ENCODE measurements at places on chromosomes 13 and 19. TPM values are rescaled to one million over a fixed set of nuclear protein-coding genes. Genes with fewer than 3 reads are reported as not detected.

Gene AP3D1
- 78.0 TPM for total RNA-seq

Gene MISP
- total RNA-seq = not detected

- DNase-seq = no peak
Observed at GRCh38 chr13:65710514-65710913, 1519.6 kb downstream of the PCDH9 start.

GRCh38 chr19:435707-436412 is 25.0 kb downstream of the SHC2 start:
- DNase-seq = no peak

- DNase-seq = no peak
Observed at GRCh38 chr19:5903056-5903623, 450 bp downstream of the NDUFA11 start.

- no peak for DNase-seq
Observed at GRCh38 chr19:48135411-48135810, 24.8 kb upstream of the PLA2G4C start.

DNA sequence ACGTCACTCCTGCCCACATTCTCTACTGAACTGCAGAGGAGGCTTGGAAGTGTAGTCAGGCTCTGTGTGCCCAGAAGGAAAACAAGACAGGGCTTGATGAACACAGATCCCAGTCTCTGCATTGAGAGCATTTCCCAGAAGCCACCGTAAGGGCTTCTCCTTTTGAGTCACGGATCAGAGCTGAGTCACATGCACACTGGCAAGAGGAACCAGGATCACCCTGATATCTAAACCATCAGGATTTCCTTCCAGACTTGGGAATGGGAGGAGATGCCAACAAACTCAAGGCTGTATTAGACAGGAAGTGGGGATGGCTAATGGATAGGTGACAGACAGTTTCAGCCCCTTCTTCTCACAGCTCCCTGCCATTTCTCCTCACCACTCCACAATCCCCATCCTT is 17.7 kb upstream of the FBXO17 start:
- no peak for DNase-seq

- peak; percentile 37 for DNase-seq
Observed at GRCh38 chr19:17205237-17206140, 9.7 kb upstream of the USE1 start.

DNA sequence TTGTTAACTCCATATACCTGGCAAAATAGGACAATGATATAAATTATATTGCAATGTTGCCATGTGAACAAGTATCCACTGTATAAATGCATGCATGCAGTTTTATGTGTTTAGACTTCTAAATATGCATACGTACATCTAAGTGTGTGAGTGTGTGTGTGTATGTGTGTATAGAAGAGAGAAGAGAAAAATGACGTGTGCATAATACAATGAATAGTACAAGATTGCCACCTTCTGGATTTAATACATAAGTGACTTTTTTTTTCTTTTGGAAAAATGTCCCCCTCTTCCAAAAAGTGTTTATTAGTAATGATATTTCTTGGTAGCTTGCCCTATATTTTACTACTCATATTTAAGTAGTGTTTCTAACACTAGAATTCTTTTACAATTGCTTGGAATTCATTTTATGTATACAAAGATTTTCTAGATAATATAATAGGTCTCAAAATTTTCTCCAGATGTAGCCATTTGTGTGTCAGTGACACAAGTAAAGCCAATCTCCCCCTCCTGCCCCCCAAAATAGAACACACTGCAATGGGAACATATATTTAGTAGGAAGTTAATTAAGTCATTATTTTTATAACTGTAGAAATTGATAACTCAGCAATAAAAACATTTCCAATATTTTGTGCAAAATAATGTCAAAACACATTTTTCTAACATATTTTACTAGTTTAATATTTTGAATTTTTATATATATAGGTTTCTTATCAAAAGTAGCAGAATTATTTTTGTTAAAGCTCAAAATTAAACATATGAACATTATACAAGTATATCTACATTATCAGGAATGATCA is 783.3 kb upstream of the ATXN8OS start:
- no peak for DNase-seq

DNA sequence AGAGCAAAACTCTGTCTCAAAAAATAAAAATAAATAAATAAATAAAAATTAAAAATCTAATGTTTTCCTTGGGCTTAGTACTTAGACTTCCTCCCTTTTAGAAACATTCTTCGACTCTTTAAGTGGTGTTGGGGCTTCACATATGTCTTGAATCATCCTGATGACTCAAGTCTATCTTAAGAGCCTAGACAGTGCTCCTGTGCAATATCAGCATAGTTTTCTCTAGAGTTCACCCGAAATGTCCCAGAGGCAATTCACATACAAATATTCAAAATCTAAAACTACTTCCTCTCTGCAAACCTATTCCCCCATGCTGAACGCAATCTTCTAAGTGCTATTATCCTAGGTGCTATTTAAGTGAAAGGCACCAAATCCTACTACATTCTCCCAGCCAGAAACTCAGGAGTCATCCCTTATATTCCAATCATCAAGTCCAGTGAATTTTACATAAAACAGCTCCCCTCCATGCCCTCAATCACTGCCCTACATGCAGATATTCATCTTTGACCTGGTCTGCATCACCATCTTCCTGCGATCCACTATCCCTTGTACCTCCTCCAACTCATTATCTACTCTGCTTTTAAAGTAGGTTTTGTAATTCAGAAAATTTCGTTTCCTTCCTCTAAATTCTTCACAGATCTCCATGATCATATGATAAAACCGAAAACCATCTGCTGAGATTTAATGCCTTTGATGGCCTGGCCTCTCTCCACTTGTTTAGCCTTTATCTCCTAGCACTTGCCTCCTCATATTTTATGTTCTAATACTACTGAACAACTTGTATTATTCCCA is 102.7 kb downstream of the ELF1 start:
- DNase-seq = no peak

DNA sequence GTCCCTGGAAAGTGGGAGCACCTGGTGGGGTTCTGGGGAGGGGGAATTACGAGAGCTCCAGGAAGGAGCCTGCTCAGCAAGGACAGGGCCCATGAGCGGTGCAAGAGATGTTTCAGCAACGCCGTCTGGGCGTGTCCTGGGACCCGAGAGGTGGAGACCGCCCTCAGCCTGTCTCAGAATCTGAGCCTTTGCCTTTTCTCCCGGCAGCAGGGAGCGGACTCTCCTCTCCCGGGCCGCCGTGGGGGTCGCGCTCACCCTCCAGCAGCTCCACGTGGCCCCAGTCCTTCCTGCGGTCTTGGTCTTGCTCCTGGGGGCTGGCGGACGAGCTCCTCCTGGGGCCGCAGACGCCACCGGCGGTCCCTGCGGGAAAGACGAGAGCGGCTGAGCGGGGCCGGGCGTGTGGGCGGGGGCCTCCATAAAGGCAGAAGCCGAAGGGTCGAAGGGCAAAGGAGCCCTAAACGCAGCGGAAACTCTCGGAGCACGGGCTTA is 714 bp downstream of the POLRMT start:
- no peak for DNase-seq

DNA sequence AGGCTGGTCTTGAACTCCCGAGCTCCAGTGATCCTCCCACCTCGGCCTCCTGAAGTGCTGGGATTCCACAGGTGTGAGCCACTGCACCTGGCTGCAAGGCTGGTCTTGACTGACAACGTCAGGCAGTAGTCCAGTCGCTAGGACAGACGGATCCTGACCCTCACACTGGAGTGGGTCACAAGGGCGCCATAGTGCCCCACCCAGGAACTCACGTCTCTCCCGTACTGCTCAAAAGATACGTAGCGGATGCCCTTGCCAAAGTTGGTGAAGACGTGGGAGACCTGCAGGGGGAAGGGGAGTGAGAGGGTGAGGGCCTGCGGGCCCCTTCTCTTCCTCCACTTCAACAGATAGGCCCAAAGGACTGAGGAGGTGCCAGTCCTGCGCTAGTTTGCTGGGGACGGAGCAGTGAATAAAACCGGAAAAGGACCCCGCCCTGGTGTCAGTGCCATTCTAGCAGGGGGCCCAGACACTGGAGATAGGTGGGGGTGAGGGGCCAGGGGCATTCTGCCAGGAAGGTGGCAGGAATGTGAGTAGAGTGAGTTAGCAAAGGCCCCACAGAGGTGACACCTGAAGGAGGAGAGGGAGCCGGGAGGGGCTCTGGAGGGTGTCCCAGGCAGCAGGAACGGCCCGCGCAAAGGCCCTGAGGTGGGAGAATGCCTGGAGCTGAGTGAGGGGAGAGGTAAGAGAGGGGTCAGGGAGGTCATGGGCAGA is 11.9 kb downstream of the MRPS12 start:
- no peak for DNase-seq
